ENCODE measurements at places on chromosomes 5 and 9. TPM values are rescaled to one million over a fixed set of nuclear protein-coding genes. Genes with fewer than 3 reads are reported as not detected.

CER1 gene
- total RNA-seq, result not detected

MTX3 gene
- total RNA-seq, result 6.3 TPM

CKMT2 gene
- total RNA-seq, result not detected

PCDHB3 gene
- total RNA-seq, result 0.07 TPM

RGP1 gene
- total RNA-seq, result 16.3 TPM

ARL14EPL gene
- total RNA-seq, result 0.43 TPM

SEMA6A gene
- total RNA-seq, result 0.10 TPM
